ENCODE measurements at places on chromosomes 6 and 20.

- no peak for DNase-seq
These were observed 24.4 kb downstream of the KCNQ2 start for GRCh38 chr20:63448031-63448430.

GRCh38 chr6:145141572-145141971 lies 593.7 kb downstream of the EPM2A start:
- no peak for DNase-seq

DNA sequence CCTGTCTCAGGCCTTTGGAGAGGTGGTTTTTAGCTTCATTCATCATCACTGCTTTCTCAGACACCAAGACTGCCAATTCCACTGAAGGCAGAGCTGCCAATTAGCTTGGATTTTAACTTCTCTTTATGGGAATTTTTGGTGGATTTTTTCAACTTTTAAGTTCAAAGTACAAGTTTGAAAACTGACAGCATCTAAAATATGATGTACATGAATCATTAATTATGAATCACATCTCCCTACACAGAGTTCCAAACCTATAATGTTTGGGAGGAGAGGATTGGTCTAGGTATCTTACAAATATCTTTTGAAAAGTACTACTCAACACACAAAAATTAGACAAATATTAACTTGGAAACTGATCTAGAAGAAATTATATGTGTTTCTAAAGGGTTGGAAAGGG lies 25.5 kb downstream of the CNKSR3 start:
- no peak for DNase-seq

DNA sequence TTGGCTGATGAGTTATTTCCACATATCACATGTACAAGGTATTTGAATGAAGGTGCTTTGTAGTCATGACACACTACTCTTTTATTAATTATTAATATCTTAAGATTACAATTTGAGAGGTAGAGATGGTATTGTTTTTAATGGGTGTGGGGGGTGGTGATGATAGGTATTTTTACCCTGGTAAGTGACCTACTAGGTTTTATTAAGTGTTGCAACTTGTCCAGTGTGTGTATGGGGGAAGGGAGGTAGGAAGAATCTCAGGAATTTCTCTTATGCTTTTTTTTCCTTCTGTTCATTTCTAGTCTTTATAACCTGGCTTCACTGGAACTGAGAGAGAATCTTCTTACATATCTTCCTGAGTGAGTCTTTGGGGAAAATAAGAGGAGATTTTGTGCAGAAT lies 101.4 kb downstream of the LRRC1 start:
- DNase-seq: no peak

- DNase-seq: no peak
These were observed 113.7 kb downstream of the TRIM27 start for GRCh38 chr6:28809947-28810658.

DNA sequence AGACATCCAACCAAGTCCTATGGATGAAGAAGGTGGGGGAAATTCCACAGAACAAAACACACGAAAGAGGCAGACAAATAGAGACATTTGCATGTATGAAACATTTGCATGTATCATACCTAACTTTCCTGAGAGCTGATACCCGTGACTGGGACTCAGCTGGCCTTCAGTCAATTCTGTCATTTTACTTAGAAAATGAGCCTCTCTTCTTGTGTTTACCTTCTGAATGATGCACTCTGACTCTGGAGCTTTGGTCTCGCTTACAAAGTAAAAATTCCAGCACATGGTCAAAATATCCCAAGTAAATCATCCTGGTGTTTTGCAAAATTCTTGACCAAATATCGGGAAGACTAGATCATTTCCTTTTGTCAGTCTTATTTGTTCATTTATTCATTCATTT lies 46.9 kb downstream of the MMUT start:
- no peak for DNase-seq

GRCh38 chr6:38570750-38571149 lies 69.0 kb downstream of the BTBD9 start:
- DNase-seq: no peak

DNA sequence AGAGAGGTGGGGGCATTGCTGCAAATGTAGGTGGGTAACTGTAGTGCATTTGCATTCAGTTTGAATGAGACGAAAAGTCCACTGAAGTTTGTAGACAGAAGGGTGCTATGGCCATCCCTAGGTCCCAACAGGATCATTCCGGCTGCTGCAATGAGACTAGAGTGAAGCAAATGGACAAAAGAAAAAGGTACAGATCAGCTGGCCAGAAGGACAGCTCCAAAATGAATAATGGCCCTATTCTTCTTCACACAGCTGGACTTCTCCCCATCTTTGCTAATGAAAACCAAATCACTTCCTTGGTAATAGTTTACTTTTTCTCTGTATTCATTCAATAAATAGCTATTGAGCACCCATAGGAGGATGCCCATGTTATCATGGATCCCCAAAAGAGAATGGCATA lies 56.4 kb upstream of the TPD52L1 start:
- no peak for DNase-seq

DNA sequence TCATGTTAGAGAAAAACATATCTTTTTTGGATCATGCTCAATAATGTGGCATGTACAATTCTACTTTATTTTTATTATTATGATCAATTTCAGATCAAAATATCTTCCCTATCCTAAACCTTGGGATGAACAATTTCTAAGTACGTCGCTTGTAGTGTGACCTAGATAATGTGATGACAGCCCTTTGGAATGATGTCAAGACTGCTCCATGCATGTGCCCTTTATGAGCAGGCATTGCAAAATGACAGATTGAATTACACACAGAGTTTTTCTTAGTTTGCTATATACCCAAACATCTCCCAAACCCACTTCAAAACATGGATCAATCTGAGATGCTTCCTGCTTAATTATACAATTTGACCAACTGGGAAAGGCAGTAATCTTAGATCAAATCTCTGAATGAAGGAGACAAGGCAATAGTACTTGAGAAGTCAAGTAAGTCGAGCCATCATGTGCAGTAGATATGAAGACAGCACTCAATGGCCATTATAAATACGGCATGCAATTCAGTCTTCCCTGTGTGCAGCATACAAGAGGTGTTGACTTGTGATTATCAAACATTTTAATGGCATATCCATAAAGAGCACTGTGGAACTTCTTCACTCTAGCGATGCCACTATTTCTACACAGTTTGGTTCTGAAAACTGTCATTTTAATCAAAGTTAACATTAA lies 294.8 kb downstream of the RNF144B start:
- no peak for DNase-seq

DNA sequence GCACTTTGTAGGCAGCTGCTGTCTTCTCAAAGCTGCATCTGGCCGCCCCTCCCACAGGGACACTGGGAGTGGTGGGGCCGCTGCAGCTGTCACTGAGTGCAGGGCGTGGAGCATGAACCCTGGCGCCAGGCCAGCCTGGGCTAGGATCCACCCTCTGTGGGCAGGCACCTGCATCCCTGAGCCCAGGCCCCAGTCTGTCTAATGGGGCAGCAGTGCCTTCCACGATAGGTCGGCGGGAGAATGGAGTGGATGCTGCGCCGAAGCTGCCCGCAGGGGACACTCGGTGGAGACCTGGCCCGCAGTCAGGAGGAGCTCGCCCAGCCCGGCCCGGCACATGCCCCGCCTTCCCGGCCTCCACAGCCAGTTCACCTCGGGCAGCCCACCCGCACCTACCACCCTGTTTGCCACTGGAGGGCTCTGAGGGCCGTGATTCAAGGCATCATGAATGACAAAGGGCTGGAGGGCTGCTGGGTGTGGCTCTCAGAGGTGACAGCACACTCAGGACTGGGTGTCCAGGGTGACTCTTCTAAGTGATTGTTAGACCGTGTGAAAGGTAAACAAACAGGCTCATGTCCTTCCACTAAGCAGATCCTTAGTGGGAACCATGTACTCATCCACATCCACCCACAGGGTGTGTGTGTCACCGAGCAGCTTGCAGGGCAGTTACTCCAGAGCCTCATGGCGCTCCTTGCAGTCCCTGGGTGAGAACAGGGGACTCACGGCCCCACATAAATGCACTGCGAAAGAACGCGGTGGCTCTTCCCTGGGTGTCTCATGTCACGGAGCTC lies 133.9 kb downstream of the AGPAT4 start:
- DNase-seq: no peak

DNA sequence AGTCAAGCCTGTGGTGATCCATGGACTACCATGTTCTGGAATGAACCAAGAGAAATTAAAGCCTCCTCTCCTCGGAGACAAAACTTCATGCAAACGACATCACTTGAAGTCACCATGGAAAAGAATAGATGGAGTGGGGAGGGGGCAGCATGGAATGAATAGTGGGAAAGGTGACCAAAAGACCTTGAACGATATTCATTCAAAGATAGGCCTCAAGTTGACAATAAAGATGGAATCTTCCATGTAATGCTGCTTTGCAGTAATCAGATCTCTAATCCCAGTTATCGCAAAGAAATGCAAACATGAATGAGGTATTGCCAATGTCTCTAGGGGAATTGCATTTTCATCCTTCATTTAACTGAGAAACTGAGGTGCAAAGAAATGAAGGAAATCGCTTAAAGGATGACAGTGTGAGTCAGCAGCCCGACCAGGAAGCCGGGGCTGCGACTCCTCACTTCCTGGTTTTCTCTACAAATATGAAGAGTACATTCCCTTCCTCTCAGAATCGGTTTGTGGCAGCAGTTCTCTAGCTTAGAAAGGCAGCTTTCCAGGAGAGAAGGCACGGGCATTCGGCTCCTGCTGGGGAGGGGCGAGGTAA lies 65.6 kb upstream of the RREB1 start:
- no peak for DNase-seq

DNA sequence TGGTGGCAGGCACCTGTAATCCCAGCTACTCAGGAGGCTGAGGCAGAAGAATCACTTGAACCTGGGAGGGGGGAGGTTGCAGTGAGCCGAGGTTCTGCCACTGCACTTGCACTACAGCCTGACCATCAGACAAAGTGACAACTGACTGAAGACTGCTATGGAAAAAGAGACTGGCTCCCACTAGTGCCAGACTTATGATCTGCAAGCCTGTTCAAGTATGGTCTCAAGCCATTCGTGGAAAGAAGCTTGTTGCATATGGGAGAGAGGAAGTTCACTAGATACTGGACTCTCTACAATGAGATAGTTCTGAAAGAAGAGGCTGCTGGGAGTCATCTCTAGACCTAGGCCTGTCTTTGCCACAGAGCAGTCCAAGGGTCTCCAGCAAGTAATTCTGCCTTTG lies 26.7 kb downstream of the MDN1 start:
- peak; percentile 12 for DNase-seq

- DNase-seq: no peak
These were observed 1.1 kb downstream of the SAPCD1 start for GRCh38 chr6:31763619-31763940.

DNA sequence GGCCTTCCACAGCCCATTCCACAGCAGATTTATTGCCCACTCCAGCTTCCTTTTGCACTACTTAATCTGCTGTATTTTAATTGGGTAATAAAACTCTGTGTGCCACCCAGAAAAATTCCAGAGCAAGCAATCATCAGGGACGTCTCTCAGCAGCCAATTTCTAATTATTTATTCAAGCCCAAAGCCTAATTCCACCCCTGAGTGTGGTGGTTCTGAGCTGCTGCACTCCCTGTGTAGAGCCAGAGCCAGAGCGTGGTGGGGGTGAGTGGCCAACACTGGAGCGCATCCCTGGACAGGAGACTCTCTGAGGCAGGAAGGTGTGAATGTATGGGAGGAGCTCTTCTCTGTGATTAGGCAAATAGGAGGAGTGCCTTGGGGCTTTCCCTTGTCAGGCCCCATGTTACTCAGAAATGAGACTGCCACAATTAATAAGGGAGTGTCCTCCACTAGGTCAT lies 66.1 kb downstream of the CD24 start:
- no peak for DNase-seq

DNA sequence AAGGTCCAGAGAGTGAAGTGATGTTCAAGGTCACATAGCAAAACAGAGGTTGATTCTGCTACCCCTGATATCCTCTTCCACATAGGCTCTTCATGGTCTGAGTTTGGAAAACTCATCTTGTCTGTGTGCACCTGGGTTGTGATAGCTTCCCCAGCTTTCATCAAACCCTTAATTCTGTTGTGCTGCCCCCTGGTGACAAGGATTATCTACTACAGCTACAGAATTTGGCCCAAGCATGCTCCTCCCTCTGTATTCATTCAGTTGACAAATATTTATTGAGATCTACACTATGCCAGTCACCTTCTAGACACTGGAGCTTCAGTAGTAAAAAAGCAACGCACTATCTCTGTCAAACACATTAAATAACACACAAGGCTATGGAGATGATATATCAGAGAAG lies 50.4 kb downstream of the SMPDL3A start:
- DNase-seq: peak; percentile 52

- DNase-seq: peak; percentile 83
These were observed 11.7 kb upstream of the ID1 start for GRCh38 chr20:31593221-31594001.

GRCh38 chr6:24990944-24991809 lies 55.4 kb upstream of the RIPOR2 start:
- no peak for DNase-seq

DNA sequence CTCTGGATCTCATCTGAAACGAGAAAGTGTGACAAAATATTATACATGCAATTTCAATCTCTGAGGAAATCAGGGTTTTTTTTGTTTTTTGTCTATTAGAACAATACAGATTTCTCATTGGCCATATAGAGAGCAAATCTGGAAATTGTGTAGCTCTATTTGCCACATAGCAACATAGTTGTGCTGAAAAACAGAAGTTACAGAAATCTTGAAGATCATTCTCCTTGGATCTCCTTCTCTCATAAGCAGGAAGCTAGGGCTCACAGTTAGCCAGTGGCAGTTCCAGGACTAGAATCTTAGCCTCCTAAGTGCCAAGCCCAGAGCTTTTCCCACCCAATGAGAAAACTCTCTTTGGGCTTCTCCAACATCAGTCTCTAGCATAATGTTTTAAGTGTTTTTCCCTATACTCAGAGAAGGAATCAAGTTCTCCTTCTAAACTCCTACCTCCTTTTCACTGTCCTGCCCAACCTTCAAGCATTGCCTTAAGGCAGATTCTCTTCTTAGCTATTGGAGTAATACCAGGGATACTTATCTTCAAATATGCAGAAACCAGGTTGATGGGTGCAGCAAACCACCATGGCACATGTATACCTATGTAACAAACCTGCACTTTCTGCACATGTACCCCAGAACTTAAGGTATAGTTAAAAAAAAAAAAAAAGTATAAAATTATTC lies 211.6 kb downstream of the ALDH8A1 start:
- no peak for DNase-seq

DNA sequence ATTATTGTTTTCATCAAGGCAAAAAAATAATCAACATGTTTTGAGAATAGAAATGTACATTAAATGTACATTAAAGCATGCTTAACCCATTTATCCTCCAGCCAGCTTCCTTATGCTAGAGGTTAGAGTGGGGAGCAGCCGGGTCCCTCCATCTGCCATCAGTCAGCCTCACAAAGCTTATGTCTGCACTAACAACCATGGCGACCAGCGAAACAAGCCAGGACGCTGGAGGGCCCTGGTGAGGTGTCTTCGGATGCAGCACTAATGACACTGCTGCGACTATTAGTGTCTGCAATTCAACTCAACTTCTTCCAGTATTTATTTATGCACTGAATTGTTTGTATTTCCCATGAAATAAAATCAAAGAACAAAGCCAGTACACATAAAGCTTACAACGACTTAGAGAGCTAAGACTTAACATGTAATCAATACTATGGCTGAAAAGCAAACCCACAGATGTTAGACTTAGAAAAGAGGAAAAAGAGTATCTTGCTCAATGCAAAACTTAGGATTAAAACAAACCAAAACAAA lies 6.8 kb downstream of the CLDN20 start:
- DNase-seq: no peak

GRCh38 chr6:56850626-56851025 lies 104.3 kb upstream of the BEND6 start:
- no peak for DNase-seq
